Tibial nerve (tissue), 4 donors: ENCODE measurements at places on chromosomes 1 and 21. TPM values are rescaled to one million over a fixed set of nuclear protein-coding genes. Genes with fewer than 3 reads are reported as not detected.

DNA sequence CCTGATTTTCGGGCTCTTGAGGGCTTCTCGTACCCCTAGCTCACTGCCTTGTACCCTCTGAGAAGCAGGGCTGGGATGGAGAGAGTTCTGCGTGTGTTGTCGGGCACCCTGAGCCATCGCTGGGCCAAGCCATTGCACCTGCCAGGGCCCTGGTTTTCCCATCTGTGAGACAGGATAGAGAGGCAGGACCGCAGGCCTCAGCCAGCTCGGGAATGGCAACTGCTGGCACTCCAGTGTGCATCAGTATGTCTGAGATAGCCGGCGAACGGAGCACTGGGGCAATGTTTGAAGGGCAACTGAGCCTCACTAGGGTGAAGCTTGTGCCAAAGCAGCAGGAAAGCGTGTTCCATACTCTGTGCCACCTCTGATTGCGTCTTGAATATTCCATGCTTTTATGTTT is 66.9 kb downstream of the TENT5C start:
- DNase-seq = no peak

- DNase-seq = no peak
Observed at GRCh38 chr1:45543581-45544417, 6.8 kb upstream of the AKR1A1 start.

The ZNF593OS gene
- total RNA-seq = not detected

- no peak for DNase-seq
Observed at GRCh38 chr1:108624069-108624468, 36.8 kb downstream of the HENMT1 start.
